ENCODE measurements at places on chromosomes 3 and 15.

DNA sequence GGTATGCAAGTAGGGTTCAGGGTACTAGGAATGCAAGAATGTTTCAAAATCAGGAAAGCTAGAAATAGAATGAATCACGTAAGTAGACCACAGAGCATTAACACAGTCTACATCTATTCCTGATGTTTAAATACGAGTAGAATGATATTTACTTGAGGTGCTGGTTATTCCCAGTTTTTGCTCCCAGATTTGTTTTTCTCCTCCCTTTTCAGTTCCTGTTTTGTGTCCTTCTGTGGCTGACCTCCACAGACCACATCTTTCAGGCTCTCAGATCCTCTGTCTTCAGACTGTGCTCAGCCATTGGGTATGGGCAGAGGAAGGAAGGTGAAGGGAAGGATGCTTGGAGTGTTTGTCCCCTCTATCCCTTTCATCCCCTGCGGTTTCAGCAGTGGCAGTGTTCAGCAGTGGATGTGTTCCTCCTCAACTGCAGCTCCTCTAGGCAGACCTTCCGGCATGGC lies 276.6 kb downstream of the ZNF621 start:
- DNase-seq, result peak; percentile 34

DNA sequence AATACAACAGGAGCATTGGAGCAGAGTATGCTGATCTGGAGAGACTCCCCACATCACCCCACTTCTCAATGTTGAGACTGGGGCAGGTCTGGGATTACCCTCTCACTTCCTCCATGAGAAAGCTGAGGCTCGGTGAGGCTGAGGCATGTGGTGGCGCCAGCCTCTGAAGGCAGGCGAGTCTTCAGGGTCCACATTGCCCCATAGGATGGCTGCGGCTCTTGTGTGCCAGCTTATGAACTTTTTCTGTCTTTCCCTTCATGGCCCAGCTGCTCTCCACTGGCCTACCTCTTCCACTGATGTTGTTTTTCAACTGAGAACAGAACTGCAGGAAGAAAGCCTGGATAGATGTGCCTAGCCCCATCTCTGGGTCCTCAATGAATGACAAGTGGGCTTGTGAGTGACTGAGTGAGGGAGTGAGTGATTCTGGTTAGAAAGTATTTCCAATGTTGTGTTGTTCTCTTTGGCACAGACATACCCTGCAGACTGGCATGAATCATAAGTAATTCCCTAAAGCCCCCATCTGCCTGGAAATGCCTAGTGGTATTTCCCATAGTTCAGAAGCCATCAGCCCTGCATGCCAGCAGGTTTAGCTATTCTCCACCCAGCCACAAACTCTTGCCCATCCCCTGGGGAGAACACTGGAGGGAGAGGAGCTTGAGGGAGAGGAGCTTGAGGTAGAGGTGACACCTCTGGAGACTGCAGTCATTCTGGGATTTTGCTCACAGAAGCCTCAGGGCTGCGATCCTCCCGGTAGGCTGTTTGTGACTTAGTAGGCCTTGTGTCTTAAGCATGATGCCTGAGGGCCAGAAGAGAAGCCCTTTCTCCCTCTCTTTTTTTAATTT lies 56.9 kb downstream of the AMOTL2 start:
- peak; percentile 71 for DNase-seq

DNA sequence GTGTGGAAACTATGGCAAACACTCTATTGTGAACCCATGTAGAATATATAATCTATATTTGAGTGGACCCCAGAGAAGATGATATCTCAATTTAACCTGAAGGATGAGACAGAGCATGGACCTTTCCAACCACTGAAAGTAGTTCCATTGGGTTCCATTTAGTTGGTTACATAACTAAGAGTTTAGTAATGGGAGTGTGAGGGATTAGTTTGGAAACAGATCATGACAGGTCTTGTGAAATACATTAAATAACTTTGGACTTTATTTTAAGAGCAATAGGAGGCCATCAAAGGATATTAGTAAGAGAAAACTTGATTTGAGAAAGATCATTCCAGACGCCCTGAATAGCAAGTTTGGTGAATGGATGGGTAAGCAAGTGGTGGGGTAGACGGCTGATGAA lies 487.2 kb upstream of the ROBO2 start:
- no peak for DNase-seq

- no peak for DNase-seq
These were observed 41.8 kb upstream of the ANKRD28 start for GRCh38 chr3:15839568-15839967.

DNA sequence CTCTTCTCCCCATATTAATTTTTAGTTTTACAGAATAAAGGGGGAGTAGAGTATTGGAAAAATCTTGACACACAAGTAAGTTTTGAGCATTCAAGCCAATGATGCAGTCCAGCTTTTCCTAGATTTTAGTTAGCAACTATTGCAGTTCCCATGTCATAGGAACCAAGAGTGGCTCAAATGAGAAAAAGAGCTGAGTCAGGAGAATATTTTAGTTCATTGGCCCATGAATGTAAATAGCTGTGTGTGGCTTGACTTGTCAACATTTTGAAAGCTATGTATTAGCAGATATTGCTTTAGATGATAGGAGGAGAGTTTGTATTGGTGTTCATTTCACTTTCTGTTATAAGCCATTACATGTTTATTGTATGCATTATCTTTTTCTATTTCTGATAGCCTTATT lies 853.7 kb downstream of the PLOD2 start:
- DNase-seq, result no peak

- no peak for DNase-seq
These were observed 116.6 kb downstream of the SLCO3A1 start for GRCh38 chr15:91970142-91970541.

DNA sequence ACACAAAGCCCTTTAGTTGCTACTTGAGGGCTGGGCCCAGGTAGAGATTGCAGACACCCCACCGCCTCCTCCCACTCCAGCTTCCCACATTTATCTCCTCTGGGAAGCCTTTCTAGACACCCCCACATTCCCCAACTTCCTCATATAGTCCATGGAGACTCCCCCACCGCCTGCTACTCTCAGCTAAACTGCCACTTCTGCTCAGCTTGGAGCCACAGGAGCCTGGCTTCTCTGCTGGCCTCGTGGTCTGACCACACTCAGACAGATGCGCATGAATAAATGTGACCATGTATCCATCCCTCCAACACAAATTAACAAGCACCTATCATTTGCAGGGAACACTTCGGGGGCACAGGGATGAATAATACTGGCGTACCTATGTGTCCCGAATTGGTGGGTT lies 10.5 kb upstream of the ACSBG1 start:
- DNase-seq, result no peak

DNA sequence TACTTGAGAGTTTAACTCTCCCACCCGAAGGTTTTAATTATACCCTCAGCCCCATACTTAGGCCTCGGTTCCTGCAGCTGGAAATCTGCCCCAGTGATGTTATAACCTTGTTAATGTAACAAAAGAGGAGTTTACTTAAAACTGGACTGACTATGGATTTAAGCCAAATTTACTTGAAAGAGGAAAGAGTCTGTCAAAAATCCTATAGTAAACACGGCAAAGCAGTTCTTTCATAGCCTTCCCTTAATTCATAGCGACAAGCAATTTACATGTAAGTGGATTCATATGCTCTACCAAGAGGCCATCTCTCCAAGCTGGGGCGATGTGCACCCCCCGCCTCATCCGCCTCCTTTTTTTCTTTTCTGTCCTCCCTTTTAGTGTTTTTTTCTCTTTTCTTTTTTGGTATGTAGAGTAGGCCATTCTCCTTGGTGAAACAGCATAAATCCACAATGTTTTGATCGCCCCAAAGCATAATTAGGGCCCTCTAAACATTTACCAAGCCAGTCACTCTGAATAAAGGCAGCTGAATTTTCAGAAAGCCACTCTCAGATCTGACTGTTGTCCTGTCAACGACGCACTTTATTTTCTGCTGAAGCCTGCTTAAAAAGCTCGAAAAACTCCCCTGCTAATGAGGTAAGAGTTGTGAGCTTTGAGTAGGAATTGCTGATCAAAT lies 373.1 kb upstream of the WNT5A start:
- no peak for DNase-seq

DNA sequence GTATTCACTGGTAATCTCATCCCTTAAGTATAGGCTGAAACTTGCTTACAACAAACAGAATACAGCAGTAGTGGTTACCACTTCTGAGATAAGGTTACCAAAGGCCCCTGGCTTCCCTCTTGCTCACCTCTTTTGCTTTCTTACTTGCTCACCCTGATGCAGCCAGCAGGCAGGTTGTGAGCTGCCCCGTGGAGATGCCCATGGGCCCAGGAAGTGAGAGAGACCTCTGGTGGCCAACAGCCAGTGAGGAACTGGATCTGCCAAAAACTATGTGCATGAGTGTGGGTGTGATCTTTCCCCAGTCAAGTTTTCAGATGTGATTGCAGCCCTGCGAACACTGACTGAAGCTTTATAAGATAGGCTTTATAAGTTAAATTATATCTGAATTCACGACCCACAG lies 48.7 kb downstream of the NMNAT3 start:
- DNase-seq, result peak; percentile 3

GRCh38 chr3:98728672-98729071 lies 34.5 kb upstream of the ST3GAL6 start:
- DNase-seq, result no peak

DNA sequence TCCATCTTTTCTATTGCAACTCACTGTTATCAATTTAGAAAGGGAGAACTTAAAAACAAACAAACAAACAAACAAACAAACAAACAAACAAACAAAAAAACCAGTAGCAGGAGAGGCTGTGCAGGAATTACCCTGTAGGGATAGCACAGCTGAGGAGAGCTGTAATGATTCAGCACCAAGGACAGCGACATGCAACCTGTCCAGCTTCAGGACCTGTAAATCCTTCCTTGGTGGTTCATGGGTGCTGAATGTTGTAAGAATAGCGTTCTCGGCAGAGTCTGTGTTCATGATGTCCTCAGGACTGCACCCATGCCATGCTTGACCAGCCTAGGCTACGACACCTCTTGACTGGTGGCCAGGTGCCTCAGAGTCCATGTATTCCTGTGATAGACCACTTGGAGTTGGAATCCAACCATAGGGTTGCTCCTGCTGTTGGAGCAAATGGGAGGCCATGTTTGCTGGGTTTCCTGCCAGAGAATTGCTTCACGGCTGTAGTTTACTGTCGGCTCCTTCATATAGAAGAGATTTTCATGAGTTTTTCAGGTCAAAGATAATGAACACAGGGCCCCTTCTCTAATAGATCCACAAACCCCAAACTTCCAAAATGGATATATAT lies 65.9 kb downstream of the CACNA2D3 start:
- DNase-seq, result peak; percentile 74

- DNase-seq, result no peak
These were observed 493.6 kb upstream of the PROK2 start for GRCh38 chr3:72278349-72279067.

DNA sequence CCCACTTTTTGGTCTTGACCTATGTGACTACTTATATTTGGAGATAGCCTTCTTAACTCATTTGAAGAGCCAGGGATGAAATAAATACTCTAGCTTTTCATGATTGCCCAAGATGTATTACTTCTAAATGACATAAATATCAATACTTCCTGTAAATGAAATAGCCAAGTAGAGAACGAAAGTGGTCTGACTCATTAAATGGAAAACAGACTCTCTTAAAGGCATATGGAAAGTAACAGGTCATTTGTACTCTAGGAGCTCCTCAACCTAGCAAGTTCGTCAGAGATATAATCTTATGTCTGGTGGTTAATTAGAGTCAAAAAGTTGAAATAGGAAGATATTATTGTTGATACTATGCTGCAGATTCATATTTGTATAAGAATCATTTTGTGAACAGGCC lies 1105.4 kb downstream of the TUSC7 start:
- no peak for DNase-seq

DNA sequence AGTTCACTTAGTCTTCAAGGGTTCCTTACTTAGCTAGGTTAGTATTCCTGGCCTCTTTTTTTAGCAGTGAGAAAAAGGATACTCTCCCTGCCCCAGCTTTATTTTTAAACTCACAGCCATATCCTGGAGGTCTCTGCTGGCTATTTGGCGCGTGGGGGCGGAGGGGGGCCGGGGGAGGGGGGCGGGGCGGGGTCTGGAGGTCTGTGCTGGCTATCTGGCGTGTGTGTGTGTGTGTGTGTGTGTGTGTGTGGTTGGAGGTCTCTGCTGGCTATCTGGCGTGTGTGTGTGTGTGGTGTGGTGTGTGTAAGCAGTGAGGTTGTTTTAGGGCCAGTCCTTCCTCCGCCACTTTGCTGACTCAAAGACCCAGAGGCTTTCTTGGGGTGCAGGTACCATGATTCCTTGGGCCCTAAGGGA lies 579 bp upstream of the PLAAT1 start:
- DNase-seq, result no peak

- DNase-seq, result no peak
These were observed 105.6 kb upstream of the SLC4A7 start for GRCh38 chr3:27589795-27590194.

DNA sequence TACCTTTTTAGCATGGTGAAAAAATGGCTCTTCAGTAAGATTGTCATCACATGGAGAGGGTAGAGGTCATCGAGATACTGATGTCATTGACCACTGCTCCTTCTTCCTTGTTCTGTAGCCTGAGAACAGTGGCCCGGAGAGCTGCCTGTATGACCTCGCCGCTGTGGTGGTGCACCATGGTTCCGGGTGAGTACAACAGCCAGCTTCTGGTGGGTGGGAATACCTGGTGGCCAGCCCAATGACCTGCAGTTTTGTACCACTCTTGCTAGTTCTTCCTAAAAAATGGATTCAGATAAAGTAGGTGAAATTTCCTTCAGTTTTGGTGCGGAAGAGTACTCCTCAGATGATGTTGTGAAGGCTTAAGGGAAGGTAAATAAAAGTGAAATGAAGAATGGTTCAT lies 8.4 kb upstream of the FBXL22 start:
- DNase-seq, result no peak

GRCh38 chr3:34571714-34572113 lies 773.3 kb downstream of the PDCD6IP start:
- DNase-seq, result no peak

DNA sequence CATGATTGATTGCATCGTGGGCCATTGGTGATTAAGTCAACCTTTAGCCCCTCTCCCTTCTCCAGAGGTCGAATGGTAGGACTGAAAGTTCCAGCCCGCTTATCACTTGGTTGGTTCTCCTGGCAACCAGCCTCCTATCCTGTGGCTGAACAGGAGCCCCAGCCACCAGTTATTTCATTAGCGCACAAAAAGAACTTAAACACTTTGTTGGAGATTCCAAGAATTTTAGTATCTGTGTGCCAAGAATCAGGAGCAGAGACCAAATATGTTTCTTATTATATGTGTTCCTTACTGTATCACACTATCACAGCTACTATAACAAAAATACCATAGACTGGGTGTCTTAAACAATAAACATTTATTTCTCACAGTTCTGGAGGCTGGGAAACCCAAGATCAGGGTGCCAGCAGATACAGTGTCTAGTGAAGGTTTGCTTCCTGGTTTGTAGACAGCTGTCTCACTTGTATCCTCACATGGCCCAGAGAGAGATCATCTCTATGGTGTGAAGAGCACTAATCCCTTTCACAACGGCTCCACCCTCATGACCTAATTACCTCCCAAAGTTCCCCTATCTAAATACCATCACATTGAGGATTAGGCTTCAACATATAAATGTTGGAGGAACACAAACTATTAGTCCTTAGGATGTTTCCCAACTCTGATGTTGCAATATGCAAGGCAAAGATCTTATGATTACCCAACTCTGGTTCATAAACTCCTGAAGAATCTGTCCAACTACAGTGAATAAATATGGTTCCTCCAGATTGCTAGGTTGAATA lies 30.5 kb upstream of the APH1B start:
- no peak for DNase-seq

GRCh38 chr3:167837466-167837865 lies 101.9 kb downstream of the SERPINI1 start:
- peak; percentile 3 for DNase-seq

Data from ACHN (cell line).